GM18507 (cell line): ENCODE measurements at places on chromosomes 13 and 19.
A peak's percentile ranks its signal among the peaks of the same experiment; 100 is the strongest.

GRCh38 chr13:85864963-85865530 lies 65.8 kb upstream of the SLITRK6 start:
- no peak for DNase-seq

GRCh38 chr19:33486407-33486806 lies 35.2 kb downstream of the PEPD start:
- no peak for DNase-seq

GRCh38 chr13:41273831-41274441 lies 10.6 kb upstream of the MTRF1 start:
- no peak for DNase-seq

DNA sequence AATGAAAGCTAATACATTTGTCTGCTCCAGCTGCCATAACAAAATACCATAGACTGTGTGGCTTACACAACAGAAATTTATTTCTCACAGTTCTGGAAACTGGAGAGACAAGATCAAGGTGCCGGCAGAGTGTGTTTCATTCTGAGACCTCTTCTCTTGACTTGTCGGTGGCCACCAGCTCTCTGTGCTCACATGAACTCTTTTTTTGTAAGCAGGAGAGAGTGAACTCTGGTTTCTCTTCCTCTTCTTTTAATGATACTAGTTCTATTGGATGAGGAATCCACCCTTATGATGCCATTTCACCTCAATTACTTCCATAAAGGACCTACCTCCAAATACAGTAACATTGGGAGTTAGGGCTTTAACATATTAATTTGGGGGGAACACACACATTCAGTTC lies 11.7 kb downstream of the KCTD12 start:
- DNase-seq: no peak

GRCh38 chr13:99301056-99301838 lies 6.0 kb downstream of the GPR183 start:
- no peak for DNase-seq

DNA sequence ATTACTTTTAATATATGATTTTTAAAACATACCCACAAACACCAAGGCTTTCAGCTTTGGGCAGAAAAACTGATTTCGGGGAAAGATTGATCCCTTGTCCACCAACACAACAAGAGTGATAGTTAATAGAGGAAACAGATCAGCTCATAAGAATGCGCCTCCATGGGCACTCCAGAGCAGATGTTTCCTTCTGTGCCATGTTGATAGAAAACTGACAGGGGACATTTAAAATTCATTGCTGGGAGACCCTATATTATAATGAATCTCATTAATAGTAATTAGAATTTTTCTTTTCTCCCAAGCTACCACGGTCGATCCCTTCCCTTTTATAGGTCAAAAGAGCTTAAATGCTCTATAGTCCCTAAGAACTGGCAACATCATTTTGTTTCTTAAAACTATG lies 431.2 kb downstream of the IRS2 start:
- no peak for DNase-seq

GRCh38 chr19:12796146-12797071 lies 5.1 kb downstream of the JUNB start:
- no peak for DNase-seq

GRCh38 chr13:20168396-20168795 lies 7.5 kb upstream of the GJA3 start:
- no peak for DNase-seq

DNA sequence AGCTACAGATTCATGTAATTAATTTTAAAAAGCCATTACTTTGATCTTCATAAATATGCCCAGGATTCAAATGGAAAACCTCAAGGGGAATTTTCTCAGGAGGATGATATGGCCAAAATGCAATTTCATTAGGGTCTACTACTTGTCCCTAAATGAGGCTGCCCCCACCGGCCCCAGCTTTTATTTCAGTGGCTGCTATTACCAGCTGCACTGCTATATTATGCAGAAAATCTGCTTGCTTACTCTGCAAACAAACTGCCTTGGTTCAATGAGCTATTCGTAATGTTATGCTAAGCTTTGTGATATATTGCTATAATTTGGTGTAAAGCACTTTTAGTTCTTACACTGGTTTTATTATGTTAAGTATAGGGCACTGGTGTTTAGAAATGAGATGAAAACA lies 137.3 kb upstream of the TMTC4 start:
- DNase-seq: no peak

- no peak for DNase-seq
These were observed 71.4 kb upstream of the CLDN10 start for GRCh38 chr13:95480791-95481780.

GRCh38 chr13:69243366-69243765 lies 864.3 kb upstream of the ATXN8OS start:
- DNase-seq: no peak

GRCh38 chr19:50736338-50736737 lies 13.2 kb downstream of the CLEC11A start:
- DNase-seq: no peak

DNA sequence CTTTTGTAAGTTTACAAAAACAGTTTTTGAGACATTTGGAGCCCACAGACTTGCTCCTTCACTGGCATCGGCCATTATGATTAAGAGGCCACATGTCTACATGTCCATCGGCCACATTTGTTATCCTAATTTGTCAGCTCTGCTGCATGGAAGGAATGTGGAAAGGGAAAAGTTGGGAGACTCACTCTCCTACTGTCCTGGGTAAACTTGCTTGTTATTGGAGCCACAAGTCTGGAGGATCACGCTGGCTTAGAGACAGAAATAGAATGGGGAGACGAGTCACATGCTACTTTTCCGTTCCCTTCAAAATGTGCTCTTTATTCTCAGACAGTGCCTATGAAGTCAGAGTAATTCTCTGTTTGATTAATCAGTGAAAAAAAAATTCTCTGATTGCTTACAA lies 741.2 kb upstream of the PCDH9 start:
- DNase-seq: no peak

GRCh38 chr19:55305491-55305890 lies 19.6 kb downstream of the TMEM150B start:
- DNase-seq: peak; percentile 37
